Activated CD4-positive, alpha-beta T cell treated with anti-CD3 and anti-CD28 coated beads, Interleukin-2, amount 10 ng/mL, durations not matched to agents 7 days and 5 days (primary cell): ENCODE measurements at places on chromosomes 6 and 20.

- no peak for DNase-seq
- H3K36me3 ChIP-seq = peaks cover 31% of the 10 kb centered on the region
- H3K27ac ChIP-seq = no peak overlapping the region
Measured at GRCh38 chr6:31156641-31157040, 961 bp downstream of the CCHCR1 start.

- H3K4me3 ChIP-seq = no peak overlapping the region
- H3K4me1 ChIP-seq = no peaks in the 10 kb centered on the region
- no peak for DNase-seq
- no peak overlapping the region for H3K27ac ChIP-seq
- peaks cover 27% of the 10 kb centered on the region for H3K36me3 ChIP-seq
- H3K27me3 ChIP-seq = no peaks in the 10 kb centered on the region
Measured at GRCh38 chr6:145924600-145924999, 39.6 kb downstream of the SHPRH start.

DNA sequence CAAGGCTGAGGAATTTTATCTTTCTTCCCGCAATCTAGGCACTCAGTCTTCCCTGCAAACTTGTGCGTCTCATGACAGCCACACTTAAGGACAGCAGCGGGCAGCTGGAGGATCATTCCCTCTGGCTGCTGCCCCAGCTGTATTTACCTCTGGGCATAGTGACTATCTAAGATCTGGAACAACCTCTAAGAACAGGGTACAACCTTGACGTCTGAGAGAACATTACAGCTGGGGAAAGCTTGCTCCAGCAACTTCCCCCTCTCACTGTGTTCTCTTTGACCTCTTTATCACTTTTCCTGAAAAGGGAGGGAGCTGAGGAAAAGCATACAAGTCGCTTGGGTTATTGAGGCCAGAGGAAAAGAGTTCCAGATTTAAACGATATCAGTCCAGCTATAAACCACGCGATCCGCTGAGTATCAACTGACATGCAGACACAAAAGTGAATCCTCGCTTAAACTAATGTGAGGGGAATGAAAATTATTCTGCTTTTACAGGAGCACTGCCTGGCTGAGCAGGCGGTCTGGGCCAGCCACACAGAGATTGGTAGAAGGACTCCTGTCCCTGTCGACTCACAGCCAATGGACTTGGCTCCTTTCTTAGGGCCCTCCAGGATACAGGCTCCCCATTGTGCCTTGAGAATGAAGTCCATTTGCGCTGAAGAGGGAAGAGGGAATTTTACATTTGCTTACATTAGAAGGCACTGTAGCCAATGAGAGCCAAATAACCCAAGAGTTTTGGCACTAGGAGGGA, 153.3 kb downstream of the QRSL1 start:
- H3K27me3 ChIP-seq = peaks cover 3% of the 10 kb centered on the region
- no peak overlapping the region for H3K4me3 ChIP-seq
- no peaks in the 10 kb centered on the region for H3K4me1 ChIP-seq

- H3K4me3 ChIP-seq = no peak overlapping the region
- no peaks in the 10 kb centered on the region for H3K27me3 ChIP-seq
- H3K4me1 ChIP-seq = peaks cover 7% of the 10 kb centered on the region
- no peak for DNase-seq
- H3K27ac ChIP-seq = no peak overlapping the region
Measured at GRCh38 chr6:33613146-33613794, 7.9 kb upstream of the ITPR3 start.

- no peak for DNase-seq
- H3K4me1 ChIP-seq = no peaks in the 10 kb centered on the region
- H3K27ac ChIP-seq = no peak overlapping the region
- no peaks in the 10 kb centered on the region for H3K36me3 ChIP-seq
Measured at GRCh38 chr20:54550776-54551396, 75.5 kb downstream of the DOK5 start.

DNA sequence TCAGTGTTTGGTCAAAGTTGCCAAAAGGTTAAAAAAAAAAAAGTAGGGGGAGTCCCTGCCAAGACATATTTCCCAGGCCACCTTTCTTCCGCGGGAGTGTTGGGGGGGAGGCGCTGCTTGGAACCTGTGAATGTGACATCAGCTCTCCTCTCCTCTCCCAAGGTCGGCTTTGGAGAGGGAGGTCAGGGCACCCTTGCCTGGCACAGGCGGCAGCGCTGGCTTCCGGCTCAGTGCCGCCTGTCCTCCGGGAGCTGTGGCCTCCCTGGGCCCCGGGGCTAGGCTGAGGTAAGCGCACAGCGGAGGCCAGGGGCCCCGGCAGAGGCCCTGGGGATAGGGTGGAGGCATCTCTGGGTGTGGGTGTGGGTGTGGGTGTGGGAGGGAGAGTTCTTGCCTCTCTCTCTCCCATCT, 1.9 kb upstream of the EDN1 start:
- H3K27ac ChIP-seq = no peak overlapping the region
- no peak for DNase-seq
- H3K4me1 ChIP-seq = peaks cover 20% of the 10 kb centered on the region
- peaks cover 49% of the 10 kb centered on the region for H3K27me3 ChIP-seq
- no peak overlapping the region for H3K4me3 ChIP-seq
- no peaks in the 10 kb centered on the region for H3K36me3 ChIP-seq

GRCh38 chr20:15945289-15945688, 628.0 kb downstream of the KIF16B start:
- H3K27me3 ChIP-seq = no peaks in the 10 kb centered on the region
- no peaks in the 10 kb centered on the region for H3K4me1 ChIP-seq
- H3K27ac ChIP-seq = no peak overlapping the region
- no peaks in the 10 kb centered on the region for H3K36me3 ChIP-seq
- H3K4me3 ChIP-seq = no peak overlapping the region

- no peaks in the 10 kb centered on the region for H3K36me3 ChIP-seq
- no peak overlapping the region for H3K27ac ChIP-seq
- H3K27me3 ChIP-seq = peaks cover 2% of the 10 kb centered on the region
- H3K4me3 ChIP-seq = no peak overlapping the region
Measured at GRCh38 chr6:13851330-13851729, 37.0 kb upstream of the MCUR1 start.

DNA sequence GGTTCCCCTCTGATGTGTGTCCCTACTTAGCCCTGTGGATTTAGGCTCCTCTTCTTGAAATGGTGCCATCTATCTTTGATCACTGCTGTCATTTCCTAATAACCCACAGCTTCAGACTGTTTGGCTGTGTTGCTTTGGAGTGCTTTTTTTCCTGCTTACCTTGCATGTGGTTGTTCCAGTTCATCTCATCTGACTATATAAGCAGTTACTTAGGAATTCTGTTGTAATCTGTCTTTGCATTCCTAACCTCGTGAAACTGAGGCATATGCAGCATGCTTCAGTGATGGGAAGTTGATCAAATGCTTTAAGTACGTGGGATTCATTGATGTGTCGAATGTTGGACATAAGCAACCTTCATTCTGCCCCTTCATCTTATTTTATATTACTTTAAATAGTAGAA, 115.8 kb upstream of the FLRT3 start:
- DNase-seq = no peak
- H3K4me3 ChIP-seq = no peak overlapping the region
- no peak overlapping the region for H3K27ac ChIP-seq

DNA sequence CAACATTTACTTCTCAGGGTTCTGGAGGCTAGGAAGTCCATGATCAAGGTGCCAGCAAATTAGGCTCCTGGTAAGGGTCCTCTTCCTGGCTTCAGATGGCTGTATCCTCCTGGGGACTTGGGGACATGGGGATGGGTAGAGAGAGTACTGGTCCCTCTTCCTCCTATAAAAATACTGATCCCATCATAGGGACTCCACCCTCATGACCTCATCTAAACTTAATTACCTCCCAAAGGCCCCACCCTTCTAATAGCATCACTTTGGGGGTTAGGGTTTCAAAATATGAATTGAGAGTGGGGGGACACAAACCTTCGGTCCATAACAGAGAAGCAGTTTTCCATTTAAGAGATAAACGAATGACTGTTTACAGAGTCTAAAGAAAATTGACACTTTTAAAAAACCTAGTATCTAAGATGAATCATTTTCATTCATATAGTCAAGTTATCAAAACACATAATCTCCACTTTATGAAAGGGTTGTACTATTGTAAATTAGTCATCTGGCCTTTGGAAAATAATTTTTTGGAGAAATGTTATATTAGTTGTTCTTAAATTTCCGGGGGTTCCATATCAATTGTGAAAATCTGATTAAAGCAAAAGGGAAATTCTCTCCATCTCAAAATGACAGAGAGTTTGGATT, 33.5 kb downstream of the ELOVL5 start:
- H3K4me1 ChIP-seq = peaks cover 64% of the 10 kb centered on the region
- DNase-seq = no peak
- no peak overlapping the region for H3K4me3 ChIP-seq

DNA sequence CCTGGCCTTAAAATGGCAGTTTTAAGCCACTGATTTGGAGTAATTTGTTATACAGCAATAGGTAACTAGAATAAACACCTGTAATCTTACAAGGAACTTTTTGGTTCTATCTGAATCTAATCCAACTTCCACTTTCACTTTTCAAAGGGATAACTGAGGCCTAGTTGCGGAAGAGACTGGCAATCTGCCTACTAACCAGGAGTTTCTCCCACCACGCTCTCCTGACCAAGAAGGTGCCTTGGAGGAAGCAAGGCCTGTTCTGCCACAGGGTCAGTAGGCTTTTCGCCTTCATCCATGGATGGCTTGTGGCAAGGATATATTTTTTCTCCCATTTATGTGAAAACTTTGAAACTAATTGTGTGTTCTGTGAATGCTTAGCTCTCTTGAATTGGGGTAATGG, 12.9 kb upstream of the MYBL2 start:
- no peaks in the 10 kb centered on the region for H3K36me3 ChIP-seq
- DNase-seq = no peak
- H3K4me1 ChIP-seq = peaks cover 16% of the 10 kb centered on the region
- H3K27me3 ChIP-seq = no peaks in the 10 kb centered on the region
- no peak overlapping the region for H3K27ac ChIP-seq
- H3K4me3 ChIP-seq = no peak overlapping the region

GRCh38 chr6:115634887-115635286, 425.8 kb downstream of the FRK start:
- H3K36me3 ChIP-seq = no peaks in the 10 kb centered on the region
- DNase-seq = no peak
- H3K27me3 ChIP-seq = no peaks in the 10 kb centered on the region
- no peak overlapping the region for H3K27ac ChIP-seq

DNA sequence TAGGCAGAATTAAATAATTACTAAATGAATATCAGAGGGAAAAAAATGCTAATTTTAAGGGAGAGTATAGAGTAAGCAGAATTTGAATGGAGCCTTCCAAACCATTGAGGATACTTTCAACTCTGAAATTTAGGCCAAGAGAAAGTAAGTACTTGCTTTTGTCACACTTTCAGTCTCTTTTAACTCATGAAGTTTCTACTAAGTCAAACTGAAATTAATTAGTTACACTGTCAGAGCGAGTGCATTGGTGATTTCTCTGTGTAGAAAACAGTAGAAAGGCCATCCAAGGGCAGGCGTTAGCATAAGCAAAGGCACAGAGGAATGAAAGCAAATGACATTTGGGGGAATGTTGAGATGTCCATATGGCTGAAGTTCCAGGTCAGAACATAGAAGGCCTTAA, 92.9 kb downstream of the PLEKHG1 start:
- H3K27me3 ChIP-seq = no peaks in the 10 kb centered on the region
- H3K4me3 ChIP-seq = no peak overlapping the region
- H3K27ac ChIP-seq = no peak overlapping the region
- no peaks in the 10 kb centered on the region for H3K36me3 ChIP-seq

DNA sequence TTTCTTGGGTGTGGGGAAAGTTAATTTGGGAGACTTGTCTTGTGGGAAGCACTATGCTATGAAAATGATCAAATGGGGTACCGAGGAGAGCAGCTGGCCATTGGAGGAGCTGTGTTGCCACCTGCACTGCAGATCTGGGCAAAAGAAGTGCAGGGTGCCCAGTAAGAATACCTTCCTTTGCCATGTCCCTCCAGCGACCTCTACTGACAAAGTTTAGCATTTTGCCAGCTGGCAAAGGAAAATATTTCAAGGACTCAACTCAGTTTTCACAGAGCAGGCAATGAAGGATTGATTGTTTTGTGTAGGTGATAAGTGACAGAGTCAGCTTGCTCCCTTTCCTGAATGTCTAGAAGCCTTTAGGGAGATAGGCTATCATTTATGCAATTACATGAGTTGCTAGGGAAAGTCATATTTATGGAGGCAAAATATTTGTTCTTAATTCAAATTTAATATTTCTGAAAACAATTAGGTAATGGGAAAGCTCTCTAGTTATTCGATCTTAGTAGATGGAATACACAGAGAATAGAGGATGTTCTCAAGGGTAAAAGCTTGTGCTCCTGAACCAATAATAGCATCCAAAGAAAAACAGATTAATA, 118.4 kb downstream of the FARS2 start:
- no peaks in the 10 kb centered on the region for H3K4me1 ChIP-seq
- H3K4me3 ChIP-seq = no peak overlapping the region
- DNase-seq = peak; percentile 42
- H3K27me3 ChIP-seq = no peaks in the 10 kb centered on the region

DNA sequence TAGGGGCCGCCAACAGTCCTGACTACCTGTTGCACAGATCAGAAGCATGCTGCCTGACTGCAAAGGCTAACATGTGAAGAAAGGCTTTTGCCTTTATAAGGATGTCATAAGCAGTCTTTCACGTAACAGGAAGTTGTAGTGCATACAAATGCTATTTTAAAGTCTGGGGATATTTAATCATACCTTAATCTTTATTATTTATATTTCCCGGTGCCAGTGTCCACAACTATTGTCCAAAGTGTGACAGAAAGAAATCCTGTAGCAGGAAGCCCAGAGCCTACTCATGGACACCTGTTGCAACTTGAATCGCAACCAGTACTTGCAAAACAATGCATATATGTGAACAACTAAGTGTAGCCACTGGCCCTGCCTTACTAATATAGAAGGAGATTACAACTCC, 235.8 kb downstream of the ALDH8A1 start:
- peaks cover 2% of the 10 kb centered on the region for H3K27me3 ChIP-seq
- no peak overlapping the region for H3K27ac ChIP-seq
- H3K36me3 ChIP-seq = no peaks in the 10 kb centered on the region
- no peak overlapping the region for H3K4me3 ChIP-seq

DNA sequence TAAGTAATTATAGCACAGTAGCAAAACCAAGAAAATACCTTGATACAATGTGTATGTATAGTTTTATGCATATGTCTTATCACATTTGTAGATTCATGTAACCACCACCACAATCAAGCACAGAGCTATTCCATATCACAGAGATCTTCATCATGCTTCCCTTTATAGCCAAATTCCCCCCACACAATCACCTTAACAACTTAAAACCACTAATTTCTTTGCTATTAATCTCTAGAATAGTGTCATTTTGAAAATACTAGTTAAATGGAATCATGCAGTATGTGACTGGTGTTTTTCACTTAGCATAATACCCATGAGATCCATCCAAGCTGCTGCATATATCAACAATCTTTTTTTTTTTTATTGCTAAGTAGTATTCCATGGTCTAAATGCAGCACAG, 8.2 kb downstream of the HLA-DRA start:
- peaks cover 44% of the 10 kb centered on the region for H3K27me3 ChIP-seq
- H3K4me1 ChIP-seq = no peaks in the 10 kb centered on the region
- no peaks in the 10 kb centered on the region for H3K36me3 ChIP-seq
- H3K27ac ChIP-seq = no peak overlapping the region
- no peak overlapping the region for H3K4me3 ChIP-seq
